CD4-positive, alpha-beta T cell treated with Interleukin-15 for 4 hours (primary cell): ENCODE measurements at places on chromosomes 4 and X.

DNA sequence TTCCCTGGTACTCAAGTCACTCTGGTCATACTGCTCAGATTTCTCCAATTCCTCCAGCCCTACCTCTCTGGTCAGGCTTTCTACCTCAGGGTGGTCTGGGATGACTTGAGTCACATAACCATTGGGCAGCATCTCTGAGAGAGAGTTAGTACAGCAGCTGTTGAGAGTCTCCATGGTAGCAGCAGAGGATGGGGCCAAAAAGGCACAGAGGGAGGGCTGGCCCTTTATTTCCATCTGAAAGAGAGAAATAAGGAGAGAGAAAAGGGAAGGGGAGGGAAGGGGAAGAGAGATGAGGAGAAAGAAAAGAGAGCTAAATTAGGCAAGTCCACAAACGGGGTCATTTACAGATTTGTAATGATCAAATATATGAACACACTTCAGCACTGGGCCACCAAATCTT lies 149.1 kb upstream of the ARHGEF9 start:
- no peak for DNase-seq

- DNase-seq = peak; percentile 77
Observed at GRCh38 chr4:99808260-99808857, 8.3 kb upstream of the DAPP1 start.

DNA sequence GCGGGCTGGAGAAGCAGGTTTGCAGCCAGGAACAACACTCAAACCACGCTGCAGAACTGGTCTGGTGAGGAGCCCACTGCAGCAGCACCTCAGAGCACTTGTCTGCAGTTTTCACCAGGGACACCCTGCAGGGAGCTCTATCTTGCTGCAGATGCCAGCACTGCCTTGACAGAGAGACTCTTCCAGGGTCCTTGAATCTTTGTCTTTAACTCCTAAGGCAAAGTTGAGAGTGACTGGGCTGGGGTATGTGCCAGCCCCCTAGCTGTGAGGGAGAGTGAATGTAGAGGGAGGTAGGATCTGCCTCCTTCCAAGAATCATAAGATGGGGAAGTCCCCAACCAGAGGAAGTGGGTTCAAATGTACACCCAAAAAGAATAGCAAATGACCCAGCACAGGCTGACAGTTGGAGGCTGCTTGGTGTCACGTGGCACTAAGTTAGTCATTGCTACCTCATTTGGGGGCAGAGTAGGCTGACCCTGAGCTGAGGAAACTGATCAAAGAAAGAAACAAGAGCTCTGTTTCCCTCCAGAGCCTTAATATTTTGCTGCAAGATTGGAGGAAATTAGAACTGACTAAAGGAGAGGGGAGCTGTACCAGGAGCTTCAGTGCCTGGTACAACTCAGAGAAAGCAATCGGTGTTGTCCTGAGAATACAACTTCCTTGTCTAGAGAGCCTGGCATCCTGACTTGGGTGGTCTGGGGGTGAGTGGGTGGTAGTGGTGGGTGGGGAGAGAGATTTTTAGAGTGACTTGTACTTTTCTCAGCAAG lies 28.2 kb upstream of the HUWE1 start:
- DNase-seq = peak; percentile 81

- no peak for DNase-seq
Observed at GRCh38 chrX:123223409-123223808, 39.3 kb downstream of the GRIA3 start.

GRCh38 chrX:33132569-33132968 lies 78.8 kb downstream of the DMD start:
- no peak for DNase-seq

DNA sequence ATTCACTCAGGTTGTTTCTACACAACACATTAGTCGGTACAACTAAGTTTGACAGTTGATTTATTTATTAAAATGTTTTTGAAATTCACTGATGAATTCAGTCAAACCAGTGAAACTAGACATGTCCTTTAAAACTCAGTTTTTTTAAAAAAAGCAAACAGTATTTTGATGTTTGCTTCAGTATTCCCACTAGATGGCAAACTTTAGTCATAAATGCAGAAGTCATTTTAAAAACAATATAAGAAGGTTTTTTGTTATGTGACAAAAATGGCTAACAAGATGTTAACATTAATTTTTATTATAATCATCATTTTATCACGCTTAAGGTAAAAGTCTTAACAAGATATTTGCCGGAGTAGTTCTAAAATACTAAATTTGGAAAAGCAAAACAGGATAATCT lies 1337.8 kb upstream of the DIAPH2 start:
- no peak for DNase-seq

- no peak for DNase-seq
Observed at GRCh38 chr4:5387457-5387856, 320.9 kb downstream of the EVC2 start.

DNA sequence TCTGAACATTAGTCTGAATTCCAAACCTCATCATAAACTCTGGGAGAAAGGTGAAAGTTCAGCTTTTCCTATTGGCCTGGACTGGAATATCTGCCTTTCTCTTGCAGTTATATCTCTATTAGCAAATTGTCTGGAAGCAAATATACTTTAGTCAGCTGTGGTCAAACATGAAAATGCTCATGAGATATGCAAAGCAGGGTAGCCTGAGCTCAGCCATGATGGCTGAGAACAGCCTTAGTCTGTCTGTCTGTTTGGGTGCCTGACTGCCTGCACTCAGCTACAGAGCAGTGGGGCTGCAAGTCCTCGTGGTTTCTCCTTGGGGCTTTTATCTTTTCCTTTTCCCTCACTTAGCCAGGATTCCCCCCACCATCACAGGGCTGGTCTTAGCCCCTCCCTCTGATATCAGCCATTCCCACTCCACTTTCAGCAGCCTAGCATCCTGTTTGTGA lies 19.5 kb upstream of the PGRMC2 start:
- DNase-seq = no peak
